Retina (tissue), 1 donor: ENCODE measurements at places on chromosomes 12 and 14.

- no peak for DNase-seq
Observed at GRCh38 chr12:46514886-46515285, 142.3 kb upstream of the SLC38A2 start.

GRCh38 chr14:30896435-30896834, 22.1 kb downstream of the COCH start:
- DNase-seq, result no peak

GRCh38 chr12:122874081-122874480, 21.8 kb downstream of the VPS37B start:
- no peak for DNase-seq

- DNase-seq, result no peak
Observed at GRCh38 chr12:58443981-58444371, 476.3 kb downstream of the LRIG3 start.

DNA sequence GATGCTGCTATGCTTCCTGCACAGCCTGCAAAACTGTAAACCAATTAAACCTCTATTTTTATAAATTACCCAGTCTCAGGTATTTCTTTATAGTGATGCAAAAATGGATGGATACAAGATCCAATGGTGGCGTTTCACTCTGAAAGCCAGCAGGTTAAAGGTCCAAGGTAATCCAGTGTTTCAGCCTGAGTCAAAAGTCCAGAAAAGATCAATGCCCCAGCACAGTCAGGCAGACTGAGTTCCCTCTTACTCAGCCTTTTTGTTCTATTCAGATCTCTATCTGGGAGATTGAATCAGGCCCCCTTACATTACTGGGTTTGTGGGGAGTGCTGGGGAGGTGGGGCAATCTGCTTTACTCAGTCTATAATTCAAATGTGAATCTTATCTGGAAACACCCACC, 464.5 kb downstream of the GXYLT1 start:
- no peak for DNase-seq
